Erythroblast (primary cell): ENCODE measurements at places on chromosomes 5 and 9.

GRCh38 chr5:94910721-94911120, 292.3 kb downstream of the SLF1 start:
- peak; percentile 21 for DNase-seq

DNA sequence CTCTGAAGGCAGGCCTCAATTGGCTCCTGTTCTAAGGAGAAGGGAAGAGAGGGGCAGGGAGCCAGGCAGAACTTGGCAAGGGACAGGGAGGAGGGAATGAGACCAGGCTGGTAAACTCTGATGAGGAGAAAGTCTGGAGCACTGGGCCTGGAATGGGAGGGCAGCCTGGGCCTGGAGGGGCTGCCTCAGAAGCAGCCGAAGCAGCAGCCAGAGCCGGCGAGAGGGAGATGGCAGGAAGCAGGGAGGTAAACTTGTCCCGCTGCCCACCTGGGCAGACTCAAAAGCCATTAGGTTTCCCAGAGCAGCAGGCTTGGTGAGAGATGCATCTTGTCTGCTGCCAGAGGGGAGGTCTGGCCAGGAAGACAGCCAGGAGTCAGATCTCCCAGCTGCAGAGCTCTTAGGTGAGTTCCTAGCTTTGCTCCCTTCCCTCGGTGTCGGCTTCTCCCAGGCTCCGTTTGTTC, 37.0 kb upstream of the CRB2 start:
- no peak for DNase-seq

DNA sequence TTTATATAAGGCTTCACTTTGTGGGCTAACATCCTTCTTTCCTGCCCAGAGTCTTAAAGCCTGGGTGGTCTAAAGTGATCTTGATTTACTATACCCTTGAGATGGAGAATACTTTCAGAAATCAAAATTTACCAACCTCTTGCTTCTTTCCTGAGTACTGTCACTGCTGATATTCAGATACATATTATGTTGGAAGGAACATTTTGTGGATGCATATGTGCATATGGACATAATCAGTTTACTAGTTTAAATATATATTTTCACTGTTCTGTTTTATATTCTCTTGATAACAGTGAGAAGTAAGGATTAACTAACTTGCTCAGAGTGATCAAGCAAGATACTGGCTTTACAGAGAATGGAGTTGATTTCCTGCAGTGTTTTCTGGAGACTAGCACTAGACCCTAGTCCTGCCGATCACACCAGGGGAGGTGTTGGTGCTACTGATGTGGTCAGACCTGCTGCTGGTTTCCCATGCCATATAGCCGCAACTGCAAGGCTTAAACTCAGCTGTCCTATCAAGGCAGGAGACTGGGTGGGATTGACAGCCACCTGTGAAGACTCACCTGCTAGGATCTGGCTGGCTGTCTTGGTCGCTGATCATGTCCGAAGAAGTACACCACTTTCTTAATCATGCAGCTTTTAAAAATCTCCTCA, 57.6 kb downstream of the SLF1 start:
- DNase-seq = no peak

DNA sequence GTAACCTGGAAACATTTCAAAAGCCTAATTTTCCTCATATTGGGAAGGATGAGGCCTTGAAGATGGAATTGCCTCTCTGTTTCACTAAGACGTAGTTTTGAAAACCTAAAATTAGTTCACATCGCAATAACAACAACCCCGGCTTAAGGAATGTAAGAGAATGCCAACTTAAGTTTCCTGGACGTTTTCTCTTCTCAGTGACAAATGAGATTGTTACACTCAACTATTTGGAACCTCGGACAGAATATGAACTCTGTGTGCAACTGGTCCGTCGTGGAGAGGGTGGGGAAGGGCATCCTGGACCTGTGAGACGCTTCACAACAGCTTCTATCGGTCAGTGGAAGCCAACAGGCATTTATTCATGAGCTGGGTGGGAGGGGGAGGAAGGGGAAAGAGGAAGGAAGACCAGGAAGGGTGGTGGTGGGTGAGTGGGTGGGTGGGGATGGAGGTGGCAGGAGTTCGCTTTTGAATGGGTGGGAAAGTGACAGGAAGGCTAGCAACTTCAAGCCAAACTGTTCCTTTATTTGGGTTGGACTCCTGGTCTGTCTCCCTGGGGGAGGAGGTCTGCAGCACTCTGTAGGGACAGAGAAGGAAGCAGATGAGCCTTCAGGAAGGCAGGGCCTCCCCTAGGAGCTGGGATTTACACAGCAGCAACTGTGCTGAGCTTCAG, 83.4 kb downstream of the TEK start:
- no peak for DNase-seq

GRCh38 chr9:108160706-108161355, 671.3 kb upstream of the KLF4 start:
- DNase-seq = no peak

GRCh38 chr5:122701640-122702523, 73.0 kb upstream of the SNX2 start:
- DNase-seq = no peak

DNA sequence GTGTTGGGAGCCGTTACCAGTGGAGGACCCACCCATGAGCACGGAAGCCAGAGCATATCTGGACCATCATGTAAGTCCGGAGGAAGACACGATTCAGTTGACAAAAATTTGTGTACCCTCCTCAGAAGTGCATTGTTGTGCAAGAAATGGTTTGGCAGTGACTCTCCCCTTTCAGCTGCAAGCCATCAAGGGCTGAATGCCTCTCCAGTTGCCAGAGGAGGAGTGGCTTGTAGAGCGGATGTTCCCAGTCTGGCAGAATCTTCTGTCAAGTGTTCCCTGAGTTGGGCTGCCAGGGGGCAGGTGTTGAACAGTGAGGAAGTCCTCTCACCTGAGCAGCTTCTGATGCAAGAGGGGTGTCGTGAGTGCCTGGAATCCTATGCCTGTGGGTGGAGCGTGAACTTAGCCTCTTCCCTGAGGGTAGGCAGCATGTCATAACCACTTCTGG, 27.6 kb upstream of the CDKN2AIPNL start:
- no peak for DNase-seq

GRCh38 chr9:130053504-130054324, at the start of gene GPR107:
Gene GPR107 (plus strand): TSS chr9:130053906. CDS start chr9:130053933, 27 bp downstream.
- DNase-seq = peak; percentile 82

- DNase-seq = peak; percentile 19
Measured at GRCh38 chr9:121684381-121685145, 33.1 kb downstream of the DAB2IP start.

DNA sequence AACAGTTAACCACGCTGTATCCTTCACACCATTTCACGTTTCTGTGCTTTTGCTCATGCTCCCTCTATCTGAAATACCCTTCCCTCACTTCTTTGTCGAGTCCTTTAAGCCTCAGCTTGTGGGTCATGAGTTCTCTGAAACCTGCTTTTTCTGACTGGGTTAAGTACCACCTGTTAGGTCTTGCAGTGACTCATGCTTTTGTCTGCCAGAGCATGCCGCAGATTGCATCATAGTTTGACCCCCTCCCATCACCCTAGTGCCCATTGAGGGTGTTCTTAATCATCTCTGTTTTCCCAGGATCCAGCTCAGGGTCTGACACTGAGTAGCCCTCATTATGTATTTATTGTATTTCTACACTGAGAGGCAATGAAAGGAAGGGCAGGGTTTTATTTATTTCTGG, 190.2 kb downstream of the ASTN2 start:
- DNase-seq = no peak

DNA sequence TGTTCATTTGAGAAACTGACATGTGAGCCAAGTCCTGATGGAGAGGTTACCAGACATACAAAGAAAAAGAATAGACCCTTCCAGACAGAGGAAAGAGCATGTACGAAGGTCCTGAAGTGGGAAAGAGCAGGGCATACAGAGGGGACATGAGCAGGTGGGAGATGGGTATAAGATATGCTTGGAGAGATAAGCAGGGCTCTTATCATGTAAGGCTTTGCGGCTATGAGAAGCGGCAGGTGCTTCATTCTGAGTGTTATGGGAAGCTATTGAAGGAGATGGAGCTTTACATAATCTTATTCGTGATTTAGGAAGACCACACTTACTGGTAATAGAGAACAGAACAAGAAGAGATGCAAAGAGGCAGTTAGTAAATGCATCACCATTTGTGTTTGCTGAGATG, 417.1 kb downstream of the EBF1 start:
- DNase-seq = no peak
